GM13976 (cell line): ENCODE measurements at places on chromosomes 4 and X.

GRCh38 chrX:148459343-148459742, 41.1 kb upstream of the AFF2 start:
- no peak for DNase-seq

DNA sequence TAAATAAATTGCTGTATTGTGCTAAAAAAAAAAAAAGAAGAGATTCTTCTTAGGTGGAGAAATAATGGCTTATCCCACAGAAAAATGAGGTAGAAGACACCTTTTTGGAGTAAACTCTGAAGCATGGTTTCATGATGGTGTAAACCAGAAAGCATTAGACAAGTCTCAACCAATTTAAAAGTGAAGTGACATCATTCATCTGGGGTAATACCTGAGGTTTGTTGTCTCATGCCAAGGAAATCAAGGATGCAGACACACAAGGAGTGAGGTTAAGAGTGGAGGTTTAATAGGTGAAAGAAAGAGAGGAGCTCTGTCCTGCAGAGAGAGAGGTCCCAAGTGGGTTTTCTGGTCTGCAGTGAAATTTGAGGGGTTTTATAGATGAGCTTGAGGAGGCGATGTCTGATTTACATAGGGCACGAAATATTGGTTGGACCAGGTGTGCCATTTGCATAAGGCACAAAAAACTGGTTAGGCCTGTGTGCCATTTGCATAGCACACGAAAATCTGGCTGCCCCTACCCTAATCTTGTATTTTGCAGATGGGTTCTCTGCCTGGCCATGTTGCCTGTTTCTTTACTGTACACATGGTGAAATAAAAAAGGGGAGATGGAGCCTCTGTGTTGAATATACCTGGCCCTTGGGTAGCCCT, 25.0 kb upstream of the CWH43 start:
- DNase-seq: no peak

GRCh38 chrX:10041383-10041782, 74.2 kb downstream of the CLDN34 start:
- DNase-seq: no peak

GRCh38 chr4:99536271-99536670, 25.4 kb downstream of the C4orf17 start:
- no peak for DNase-seq

GRCh38 chr4:6062133-6062532, 43.9 kb upstream of the C4orf50 start:
- no peak for DNase-seq

GRCh38 chrX:84188320-84188834, 378 bp upstream of the RPS6KA6 start:
- DNase-seq: peak; percentile 45

GRCh38 chrX:45774961-45775360, 574.3 kb upstream of the DIPK2B start:
- DNase-seq: no peak

DNA sequence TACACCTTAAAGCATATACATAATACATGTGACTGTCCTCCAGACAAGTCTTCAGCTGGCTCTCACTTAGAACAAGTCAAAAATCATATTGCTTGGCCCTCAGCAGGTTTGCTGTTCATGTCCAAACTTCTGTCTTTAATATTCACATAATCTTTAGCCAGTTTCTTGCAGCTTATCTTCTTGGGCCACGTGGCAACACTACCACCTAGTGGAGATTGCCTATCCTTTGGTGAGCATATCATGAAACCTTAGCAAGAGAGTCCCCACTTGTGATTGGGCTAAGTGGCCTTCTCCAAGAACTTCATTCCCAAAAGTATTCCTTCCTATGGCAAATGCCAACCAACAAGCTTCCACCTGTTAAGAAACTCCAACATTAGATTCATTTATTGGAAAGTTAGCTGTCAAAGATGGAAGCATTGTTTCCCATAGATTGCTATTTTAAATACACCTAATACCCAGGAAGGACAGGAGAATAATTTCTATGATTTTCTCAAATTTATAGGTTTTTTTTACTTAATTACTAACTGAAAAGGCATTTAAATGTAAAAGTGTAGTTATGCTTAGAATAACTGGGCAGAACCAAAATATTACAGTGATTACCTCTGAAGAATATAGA, 231.9 kb upstream of the INTU start:
- DNase-seq: peak; percentile 20

DNA sequence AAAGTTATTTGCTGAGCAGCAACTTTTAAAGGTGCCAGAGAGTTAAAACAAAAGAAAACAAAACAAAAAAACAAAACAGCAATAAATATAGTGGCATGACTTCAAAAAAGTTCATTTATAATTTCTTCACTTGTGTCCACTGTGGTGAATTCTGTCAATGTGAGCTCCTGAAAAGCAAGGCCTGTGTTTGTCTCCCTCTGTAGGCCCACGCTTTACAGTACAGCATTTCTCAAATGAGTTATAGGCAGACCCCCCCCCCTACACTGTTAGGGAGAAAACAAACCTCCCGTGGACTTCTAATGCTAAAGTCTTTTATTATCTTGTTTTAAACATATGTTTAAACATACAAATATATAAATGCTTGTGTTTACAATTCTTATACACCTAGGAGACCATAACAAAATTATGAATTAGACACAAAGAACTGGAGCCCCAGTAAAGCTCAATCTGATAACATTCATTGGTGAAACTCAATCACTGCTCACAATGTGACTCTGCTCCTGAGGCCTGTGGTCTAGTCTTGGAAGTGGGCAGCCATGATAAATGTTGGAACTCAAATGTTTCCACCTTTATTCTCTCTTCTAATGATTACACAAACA, 47.0 kb upstream of the SCOC start:
- no peak for DNase-seq

DNA sequence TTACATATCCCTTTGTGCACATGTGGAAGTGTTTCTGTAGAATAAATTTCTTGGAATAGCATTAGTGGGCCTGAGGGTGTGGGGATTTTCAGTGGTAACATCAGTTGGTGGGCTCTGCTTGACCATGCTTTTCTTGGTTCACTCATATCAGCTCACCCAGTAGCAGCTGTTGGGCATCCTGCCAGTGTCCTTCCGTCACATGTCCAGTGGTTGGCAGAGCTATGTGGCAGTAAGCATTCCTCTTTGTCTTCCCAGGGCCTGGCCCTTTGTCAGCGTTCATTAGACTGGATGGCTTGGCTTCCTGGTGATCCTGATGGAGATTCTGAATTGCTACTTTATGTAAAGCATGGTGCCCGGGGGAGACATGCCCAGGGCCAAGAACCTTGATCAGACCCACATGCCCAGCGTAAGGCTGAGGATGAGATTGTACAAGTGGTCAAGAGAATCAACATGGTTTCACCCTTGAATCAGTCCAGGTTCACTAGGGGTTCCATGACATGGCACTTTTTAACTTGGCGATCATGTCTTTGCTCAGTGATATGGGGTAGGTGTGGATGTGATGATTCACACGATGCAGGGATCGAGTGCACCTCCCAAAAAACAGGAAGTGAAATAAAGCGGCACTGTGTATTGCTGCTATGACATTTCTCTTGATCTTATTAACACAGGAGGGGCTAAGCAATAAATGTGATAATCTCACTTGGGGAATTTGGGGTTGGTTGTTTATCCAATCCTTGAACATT, 72.1 kb upstream of the IGFBP7 start:
- no peak for DNase-seq

- DNase-seq: no peak
Observed at GRCh38 chr4:155405059-155405458, 28.3 kb upstream of the MAP9 start.

- no peak for DNase-seq
Observed at GRCh38 chrX:10529344-10529743, 91.0 kb downstream of the MID1 start.

DNA sequence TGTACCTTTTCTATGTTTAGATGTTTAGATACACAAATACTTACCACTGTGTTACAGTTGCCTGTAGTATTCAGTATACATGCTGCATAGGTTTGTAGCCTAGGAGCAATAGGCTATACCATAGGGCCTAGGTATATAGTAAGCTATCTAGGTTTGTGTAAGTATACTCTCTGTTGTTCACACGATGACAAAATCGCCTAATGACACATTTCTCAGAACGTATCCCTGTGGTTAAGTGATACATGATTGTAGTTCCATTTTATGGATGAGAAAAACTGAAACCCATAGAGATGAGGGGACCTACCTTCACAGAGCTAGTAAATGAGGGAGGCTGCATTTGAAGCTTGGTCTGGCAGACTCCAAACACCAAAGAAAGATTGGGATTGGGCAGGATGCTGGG, 79.4 kb upstream of the EFNB1 start:
- DNase-seq: no peak

DNA sequence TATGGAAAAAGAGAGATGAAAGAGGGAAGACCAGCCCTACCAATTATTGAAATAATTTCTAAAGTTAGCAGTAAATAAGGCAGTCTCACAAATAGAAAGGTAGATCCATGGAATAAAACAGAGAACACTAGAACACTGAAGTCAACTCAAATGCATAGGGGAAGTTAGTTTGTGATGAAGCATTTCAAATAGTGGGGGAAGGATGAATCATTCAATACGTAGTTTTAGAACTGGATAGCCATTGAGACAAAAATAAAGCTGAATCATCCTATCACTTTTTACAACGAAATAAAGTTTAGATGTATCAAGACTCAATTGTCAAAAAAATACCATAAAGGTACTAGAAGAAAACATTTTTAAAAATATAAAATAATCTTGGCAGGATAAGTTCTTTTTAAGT, 143.2 kb upstream of the DGKK start:
- no peak for DNase-seq

DNA sequence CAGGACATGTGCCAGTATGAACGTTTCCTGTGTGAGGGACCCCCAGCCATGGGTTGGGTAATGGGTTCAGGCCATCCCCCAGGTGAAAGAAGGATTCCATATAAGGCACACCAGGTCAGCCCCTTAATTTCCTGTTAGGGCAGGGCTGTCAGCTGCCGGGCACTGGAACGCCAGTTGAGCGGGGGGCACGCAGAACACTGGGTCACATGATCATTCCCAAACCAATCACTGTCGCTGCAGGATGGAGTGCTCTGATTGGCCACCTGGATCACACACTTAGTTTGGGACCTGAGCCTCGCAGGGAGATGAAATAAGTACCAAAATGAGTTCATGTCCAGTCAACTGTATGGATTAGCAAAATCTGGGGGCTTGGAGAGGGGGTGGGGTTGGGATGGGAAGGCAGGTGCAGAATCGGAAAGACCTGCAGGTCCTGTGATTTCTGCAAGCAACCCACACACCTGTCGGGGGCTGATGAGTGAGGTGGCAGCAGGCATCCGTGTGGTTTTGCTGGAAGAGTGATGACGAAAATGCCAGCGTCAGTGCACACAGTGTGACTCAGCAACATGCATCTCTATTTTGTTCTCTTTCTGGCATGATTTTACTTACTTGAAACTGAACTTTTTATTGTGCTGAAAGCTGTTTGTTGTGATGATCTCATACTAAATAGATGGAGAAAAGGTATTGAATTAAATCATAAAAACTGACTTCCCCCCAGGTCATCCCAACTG, 32.2 kb downstream of the RNF212 start:
- DNase-seq: no peak

GRCh38 chr4:111773858-111774257, 371.4 kb upstream of the FAM241A start:
- no peak for DNase-seq

GRCh38 chr4:145301386-145302080, 121.1 kb upstream of the OTUD4 start:
- DNase-seq: no peak

GRCh38 chr4:97349468-97350186, 793.6 kb downstream of the STPG2 start:
- no peak for DNase-seq

DNA sequence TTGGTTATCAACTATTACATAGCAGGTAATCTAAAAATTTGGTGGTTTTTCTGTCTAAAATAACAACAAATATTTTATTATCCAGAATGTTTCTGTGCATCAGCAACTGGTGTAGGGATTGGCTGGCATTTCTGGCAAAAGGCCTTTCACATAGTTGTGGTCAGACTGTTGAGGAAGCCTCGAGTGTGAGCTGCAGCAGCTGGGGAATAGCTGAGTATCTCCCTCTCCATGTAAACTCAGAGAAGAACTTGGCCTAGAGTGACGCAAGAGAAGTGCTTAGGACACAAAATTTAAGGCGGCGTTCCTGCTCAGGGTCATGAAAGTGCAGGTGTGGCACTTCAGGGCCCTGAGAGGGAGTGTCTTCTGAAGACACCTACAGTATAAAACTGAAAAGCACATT, 558.9 kb downstream of the SPOCK3 start:
- no peak for DNase-seq

DNA sequence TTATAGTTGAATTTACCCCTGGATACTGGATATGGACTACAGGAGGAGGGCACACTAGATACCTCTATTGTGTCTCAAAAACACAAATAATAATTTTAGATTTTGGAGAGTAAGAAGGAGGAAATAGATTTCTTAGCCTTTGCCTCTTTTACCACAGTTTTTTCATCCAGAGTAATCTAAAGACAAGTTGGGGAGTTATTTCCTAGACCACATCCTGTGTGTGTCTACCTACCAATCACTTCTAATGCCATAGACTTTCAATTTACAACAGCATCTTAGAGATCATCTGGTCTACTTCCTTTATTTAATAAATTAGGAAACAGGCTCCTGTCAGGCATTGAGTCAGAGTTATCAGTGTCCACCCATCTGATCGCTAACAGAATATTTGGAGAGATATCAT, 191.5 kb downstream of the EDA start:
- no peak for DNase-seq

DNA sequence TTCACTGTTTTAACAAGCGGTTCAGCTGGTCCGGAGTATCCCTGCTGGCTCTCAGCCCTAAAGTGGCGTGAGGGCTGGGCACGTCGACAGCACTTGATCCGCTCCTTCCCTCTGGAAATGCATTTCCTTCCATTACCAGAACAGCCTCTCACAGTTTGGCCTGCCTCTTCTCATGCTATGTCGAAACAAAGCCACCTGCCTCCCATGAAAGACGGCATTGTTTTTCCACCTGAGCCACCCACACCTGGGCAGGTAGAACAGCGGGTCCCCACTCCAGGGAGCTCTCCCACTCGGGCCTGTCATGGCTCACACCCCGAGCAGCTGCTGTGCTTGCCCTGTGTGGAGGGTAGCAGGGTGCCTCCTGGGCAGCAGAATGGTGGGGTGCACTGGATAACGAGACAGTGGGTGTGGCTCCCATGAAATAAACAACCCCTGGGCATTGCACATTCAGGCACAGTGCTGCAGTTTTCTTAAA, 86.2 kb downstream of the FHDC1 start:
- DNase-seq: no peak

- DNase-seq: peak; percentile 28
Observed at GRCh38 chrX:150361777-150362351, 1.3 kb upstream of the MAMLD1 start.

DNA sequence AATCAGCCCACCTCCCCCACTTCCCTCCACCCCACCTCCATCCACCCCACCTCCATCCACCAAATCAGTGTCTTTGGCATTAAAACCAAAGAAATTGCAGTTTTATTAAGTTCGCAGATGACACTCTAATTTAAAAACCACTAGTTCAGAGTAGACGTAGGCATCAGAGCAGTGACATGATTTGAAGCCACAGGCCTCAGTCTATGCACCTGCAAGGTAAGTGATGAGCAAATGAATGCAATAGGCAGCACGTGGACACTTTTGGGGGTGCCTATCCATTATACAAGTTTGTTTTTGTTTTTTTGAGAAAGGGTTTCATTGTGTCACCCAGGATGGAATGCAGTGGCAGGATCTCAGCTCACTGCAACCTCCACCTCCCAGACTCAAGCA, 88.0 kb upstream of the TRIM2 start:
- DNase-seq: no peak
